Ovary (tissue), 10 donors: ENCODE measurements at places on chromosomes 2 and 18. TPM values are rescaled to one million over a fixed set of nuclear protein-coding genes. Genes with fewer than 3 reads are reported as not detected.
A peak's percentile ranks its signal among the peaks of the same experiment; 100 is the strongest.

DES gene
- total RNA-seq = 130 TPM

APLF gene
- 9.3 TPM for total RNA-seq

NAT8 gene
- 0.25 TPM for total RNA-seq

RAB27B gene
- total RNA-seq = 3.9 TPM

DNA sequence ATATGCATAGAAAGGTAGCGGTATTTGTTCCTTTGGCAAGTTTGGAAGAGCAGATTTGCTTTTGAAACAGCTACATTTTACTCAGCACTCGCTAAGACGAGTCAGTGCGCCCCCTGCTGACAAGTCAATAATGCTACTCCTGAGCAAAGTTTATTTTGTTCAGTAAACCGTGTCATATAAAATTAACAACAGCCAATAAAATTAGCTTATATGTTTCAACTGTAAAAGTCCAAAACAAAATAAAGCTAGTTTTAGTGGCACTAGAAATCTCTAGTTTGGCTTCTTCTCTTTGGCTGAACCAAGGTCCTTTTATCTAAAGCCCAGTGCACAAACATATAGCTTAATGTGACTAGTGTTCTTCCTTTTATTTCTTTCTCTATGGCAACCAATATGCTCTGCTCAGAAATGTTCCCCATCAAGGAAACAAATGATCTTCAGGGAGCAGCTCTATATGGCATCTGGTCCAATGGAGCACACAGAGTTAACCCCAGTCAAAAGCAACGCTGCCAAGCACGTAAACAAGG lies 4.2 kb upstream of the POU3F3 start:
- peak; percentile 34 for DNase-seq
- no peaks in the 10 kb centered on the region for H3K36me3 ChIP-seq
- H3K27ac ChIP-seq = no peak overlapping the region
- H3K4me1 ChIP-seq = peaks cover 7% of the 10 kb centered on the region

DNA sequence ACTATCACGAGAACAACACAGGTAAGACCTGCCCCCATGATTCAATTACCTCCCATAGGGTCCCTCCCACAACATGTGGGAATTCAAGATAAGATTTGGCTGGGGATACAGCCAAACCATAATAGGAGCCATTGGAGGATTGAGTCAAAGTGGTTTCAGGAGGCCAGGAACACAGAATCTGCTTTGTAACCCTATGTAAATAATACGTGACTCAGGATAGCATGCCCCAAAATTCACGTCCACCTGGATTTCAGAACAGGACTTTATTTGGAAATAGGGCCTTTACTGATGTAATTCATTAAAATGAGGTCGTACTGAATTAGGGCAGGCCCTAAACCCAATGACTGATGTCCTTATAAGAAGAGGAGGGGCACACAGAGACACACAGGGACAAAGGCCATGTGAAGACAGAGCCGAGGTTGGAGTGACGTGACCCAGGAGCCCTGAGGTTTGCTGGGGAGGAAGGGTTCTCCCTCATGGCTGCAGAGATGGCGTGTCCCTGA lies 16.0 kb upstream of the CNDP2 start:
- no peak overlapping the region for H3K4me3 ChIP-seq
- no peak overlapping the region for H3K27ac ChIP-seq
- H3K36me3 ChIP-seq = no peaks in the 10 kb centered on the region
- no peak for DNase-seq
- no peaks in the 10 kb centered on the region for H3K27me3 ChIP-seq

GRCh38 chr2:95514718-95515117 lies 30.2 kb upstream of the TRIM43B start:
- no peak for DNase-seq
- no peaks in the 10 kb centered on the region for H3K36me3 ChIP-seq
- H3K27ac ChIP-seq = no peak overlapping the region
- no peak overlapping the region for H3K4me3 ChIP-seq

DNA sequence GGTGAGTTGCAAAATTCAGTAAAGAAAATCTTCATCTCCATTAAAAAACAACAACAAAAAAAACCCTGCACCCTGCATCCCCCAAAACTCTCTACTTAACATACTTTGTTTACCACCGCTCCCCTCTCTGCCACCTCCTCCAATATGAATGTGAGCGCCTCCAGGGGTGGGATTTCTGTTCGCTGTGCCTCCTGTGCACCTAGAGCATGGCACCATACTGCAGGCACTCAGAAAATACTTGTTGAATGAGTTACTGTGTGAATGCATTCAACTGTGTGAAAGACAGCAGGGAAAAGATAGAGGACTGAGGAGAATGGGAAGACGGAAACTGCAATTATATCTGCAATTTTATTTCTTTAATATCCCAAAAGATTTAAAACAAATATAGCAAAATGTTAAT lies 4.5 kb downstream of the CEBPZ start:
- H3K4me1 ChIP-seq = peaks cover 10% of the 10 kb centered on the region
- DNase-seq = no peak
- no peak overlapping the region for H3K27ac ChIP-seq
- H3K27me3 ChIP-seq = no peaks in the 10 kb centered on the region
- H3K36me3 ChIP-seq = no peaks in the 10 kb centered on the region

DNA sequence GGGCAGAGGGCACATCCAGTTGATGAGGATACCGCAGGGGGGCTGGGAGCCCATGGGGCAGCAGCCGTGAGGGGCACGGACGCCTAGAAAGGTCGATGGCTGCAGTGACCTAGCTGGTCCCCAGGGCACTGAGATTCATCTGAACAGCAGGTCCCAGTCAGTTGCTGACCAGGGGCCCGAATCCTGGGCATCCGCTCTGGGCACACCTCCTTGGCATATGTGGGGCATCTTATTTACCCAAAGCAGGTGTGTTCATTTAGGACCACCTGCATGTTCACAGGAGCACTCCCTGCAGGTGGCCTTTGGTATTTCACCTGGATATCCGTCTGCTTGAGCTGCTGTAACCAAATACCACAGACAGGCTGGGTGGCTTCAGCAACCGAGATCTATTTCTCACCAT lies 72.0 kb upstream of the ODC1 start:
- no peaks in the 10 kb centered on the region for H3K27me3 ChIP-seq
- H3K36me3 ChIP-seq = no peaks in the 10 kb centered on the region
- no peak overlapping the region for H3K27ac ChIP-seq
- no peak overlapping the region for H3K4me3 ChIP-seq
- DNase-seq = no peak

DNA sequence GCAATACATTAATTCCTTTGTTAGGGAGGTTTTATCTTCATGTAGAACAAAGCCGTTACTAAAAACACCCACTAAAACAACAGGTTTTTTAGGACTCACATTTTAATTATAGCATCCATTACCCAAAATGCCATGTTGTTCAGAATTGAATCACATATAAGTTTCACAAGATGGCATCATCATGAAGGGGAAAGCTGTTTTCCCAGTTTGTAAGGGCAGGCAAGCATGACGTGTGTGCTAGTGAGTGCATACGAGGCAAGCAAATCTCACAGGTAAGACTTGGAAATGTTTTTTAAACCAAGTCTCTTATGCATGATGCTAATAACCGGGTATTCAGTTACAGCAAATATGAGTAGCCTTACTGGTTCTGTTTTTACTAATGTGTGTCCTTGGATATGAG lies 111.8 kb upstream of the NFATC1 start:
- H3K27ac ChIP-seq = no peak overlapping the region
- no peak for DNase-seq
- no peak overlapping the region for H3K4me3 ChIP-seq
- no peaks in the 10 kb centered on the region for H3K4me1 ChIP-seq
- H3K36me3 ChIP-seq = no peaks in the 10 kb centered on the region

DNA sequence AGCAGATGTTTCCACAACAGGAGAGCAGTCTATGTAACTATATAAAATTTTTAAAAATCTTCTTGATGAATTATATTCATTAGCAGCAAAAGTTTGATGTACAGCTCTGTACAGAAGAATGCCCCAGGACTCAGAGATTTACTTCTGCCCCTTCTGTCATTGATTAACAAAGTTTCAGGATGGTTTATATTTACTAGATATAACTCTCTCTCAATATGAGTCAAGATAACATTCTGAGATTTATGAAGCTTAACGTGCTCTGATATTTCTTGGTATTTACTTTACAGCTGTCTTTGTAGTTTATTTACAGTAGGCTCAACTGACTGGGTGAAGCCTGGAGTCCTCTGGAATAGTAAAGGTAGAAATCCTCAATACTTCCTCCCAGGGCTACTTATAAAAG lies 93.6 kb upstream of the HNMT start:
- H3K27ac ChIP-seq = no peak overlapping the region
- no peak overlapping the region for H3K4me3 ChIP-seq
- DNase-seq = no peak
- H3K36me3 ChIP-seq = no peaks in the 10 kb centered on the region
- H3K4me1 ChIP-seq = no peaks in the 10 kb centered on the region
- H3K27me3 ChIP-seq = no peaks in the 10 kb centered on the region

- peaks cover 8% of the 10 kb centered on the region for H3K4me1 ChIP-seq
- no peak overlapping the region for H3K4me3 ChIP-seq
- peak overlapping the region; percentile 8 for H3K27ac ChIP-seq
- H3K36me3 ChIP-seq = no peaks in the 10 kb centered on the region
- no peak for DNase-seq
- H3K27me3 ChIP-seq = no peaks in the 10 kb centered on the region
Observed at GRCh38 chr2:223203971-223204929, 152.3 kb downstream of the KCNE4 start.

DNA sequence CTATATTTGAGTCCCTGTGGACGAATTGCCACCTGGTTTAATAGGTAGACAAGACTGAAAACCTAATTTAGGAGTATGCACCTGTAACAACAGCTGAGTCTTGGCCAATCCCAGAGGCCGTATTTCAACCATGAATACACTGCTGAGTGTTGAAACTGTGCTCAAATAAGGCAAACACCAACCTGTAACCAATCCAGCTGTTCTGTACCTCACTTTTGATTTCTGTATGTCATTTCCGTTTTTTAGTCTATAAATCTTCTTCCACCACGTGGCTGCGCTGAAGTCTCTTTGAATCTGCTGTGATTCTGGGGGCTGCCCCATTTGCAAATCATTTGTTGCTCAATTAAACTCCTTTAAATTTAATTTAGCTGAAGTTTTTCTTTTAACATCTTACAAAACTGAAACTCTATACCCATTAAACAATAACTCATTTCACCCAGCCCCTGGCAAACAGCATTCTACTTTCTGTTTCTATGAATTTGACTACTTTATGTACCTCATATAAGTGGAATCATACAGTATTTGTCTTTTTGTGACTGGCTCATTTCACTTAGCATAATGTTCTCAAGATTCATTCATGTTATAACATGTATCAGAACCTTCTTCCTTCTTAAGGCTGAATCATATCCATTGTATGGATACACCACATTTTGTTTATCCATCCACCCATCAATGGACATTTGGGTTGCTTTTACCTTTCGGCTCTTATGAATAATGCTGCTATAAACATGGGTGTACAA lies 7.5 kb upstream of the YPEL5 start:
- H3K36me3 ChIP-seq = no peaks in the 10 kb centered on the region
- H3K27ac ChIP-seq = no peak overlapping the region
- no peak overlapping the region for H3K4me3 ChIP-seq
- no peak for DNase-seq
- no peaks in the 10 kb centered on the region for H3K4me1 ChIP-seq

GRCh38 chr18:48191494-48191893 lies 217.7 kb downstream of the ZBTB7C start:
- no peaks in the 10 kb centered on the region for H3K27me3 ChIP-seq

DNA sequence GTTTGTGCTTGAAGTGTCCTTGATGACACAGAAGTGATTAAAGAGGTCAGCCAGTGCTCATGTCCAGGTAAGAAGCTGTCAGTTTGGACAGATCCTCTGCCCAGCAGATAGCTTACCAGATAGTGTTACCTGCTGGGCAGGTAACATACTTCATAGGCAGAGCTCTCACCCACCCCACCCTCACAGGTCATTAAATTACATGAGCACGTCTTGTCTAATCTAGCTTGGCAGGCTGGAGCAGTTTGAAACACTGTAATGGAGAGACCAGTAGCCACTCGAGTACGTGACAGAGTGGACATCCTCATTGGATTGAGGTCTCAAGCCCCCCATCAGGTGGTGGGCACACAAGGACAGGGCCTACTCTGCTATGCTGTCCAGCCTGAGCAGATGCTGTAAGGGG lies 27.1 kb downstream of the TTC32 start:
- no peaks in the 10 kb centered on the region for H3K27me3 ChIP-seq
- H3K36me3 ChIP-seq = no peaks in the 10 kb centered on the region
- no peak overlapping the region for H3K4me3 ChIP-seq
- no peak for DNase-seq
- no peak overlapping the region for H3K27ac ChIP-seq
- H3K4me1 ChIP-seq = no peaks in the 10 kb centered on the region

DNA sequence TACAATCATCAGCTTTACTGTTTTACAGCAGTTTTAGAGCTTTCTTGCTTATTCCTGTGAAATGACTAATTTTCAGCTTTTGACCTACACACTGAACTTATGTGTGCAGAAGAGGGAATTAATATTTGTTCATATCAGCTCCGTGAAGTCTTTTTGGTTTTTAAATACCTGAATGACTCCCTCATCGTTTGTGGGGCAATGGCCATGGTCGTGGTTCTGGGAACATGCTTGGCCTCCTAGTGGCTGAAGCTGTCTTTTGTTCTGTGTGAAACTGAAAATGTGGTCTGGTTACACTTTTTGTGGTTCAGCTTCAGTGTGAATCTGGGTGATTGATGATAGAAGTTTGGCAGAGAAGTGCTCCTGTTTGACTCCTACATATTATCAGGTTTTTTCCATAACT lies 408.1 kb downstream of the THSD7B start:
- H3K4me1 ChIP-seq = no peaks in the 10 kb centered on the region
- no peak overlapping the region for H3K4me3 ChIP-seq
- no peak overlapping the region for H3K27ac ChIP-seq

GRCh38 chr18:395456-396250 lies 104.8 kb downstream of the COLEC12 start:
- no peak overlapping the region for H3K4me3 ChIP-seq
- H3K36me3 ChIP-seq = no peaks in the 10 kb centered on the region
- no peak overlapping the region for H3K27ac ChIP-seq
- H3K4me1 ChIP-seq = no peaks in the 10 kb centered on the region
- no peaks in the 10 kb centered on the region for H3K27me3 ChIP-seq

GRCh38 chr2:131535526-131535925 lies 7.8 kb downstream of the CCDC74A start:
- no peaks in the 10 kb centered on the region for H3K36me3 ChIP-seq
- H3K4me1 ChIP-seq = no peaks in the 10 kb centered on the region
- no peaks in the 10 kb centered on the region for H3K27me3 ChIP-seq
- no peak for DNase-seq

GRCh38 chr2:7097353-7097895 lies 180.2 kb downstream of the RNF144A start:
- H3K4me3 ChIP-seq = no peak overlapping the region
- peak; percentile 85 for DNase-seq
- no peak overlapping the region for H3K27ac ChIP-seq
- H3K36me3 ChIP-seq = no peaks in the 10 kb centered on the region
- no peaks in the 10 kb centered on the region for H3K27me3 ChIP-seq

DNA sequence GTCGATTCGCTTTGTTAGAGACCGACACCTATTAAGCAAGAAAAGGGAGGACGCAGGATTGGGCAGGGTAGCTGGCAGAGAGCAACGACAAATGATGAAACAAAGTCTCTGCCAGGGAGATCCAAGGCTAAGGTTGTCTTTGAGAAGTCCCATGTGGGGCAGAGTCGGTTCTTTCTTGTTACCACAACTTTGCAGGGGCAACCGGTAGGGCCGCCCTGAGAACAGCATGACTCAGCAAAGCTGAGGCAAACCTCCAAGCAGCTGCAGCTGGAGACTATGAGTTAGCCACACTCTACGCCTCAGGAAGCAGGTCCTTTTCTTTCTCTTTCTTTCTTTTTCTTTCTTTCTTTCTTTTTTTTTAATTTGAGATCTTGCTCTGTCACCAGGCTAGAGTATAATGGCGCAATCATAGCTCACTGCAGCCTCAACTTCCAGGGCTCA lies 452.3 kb upstream of the ID2 start:
- no peaks in the 10 kb centered on the region for H3K27me3 ChIP-seq
- H3K4me1 ChIP-seq = peaks cover 2% of the 10 kb centered on the region
- H3K27ac ChIP-seq = peak overlapping the region; percentile 83
- no peak overlapping the region for H3K4me3 ChIP-seq
- DNase-seq = peak; percentile 74
